GDM1 (cell line): ENCODE measurements at places on chromosomes 7 and 10.
A peak's percentile ranks its signal among the peaks of the same experiment; 100 is the strongest.

GRCh38 chr10:114618722-114619121, 39.4 kb downstream of the ABLIM1 start:
- DNase-seq: no peak

DNA sequence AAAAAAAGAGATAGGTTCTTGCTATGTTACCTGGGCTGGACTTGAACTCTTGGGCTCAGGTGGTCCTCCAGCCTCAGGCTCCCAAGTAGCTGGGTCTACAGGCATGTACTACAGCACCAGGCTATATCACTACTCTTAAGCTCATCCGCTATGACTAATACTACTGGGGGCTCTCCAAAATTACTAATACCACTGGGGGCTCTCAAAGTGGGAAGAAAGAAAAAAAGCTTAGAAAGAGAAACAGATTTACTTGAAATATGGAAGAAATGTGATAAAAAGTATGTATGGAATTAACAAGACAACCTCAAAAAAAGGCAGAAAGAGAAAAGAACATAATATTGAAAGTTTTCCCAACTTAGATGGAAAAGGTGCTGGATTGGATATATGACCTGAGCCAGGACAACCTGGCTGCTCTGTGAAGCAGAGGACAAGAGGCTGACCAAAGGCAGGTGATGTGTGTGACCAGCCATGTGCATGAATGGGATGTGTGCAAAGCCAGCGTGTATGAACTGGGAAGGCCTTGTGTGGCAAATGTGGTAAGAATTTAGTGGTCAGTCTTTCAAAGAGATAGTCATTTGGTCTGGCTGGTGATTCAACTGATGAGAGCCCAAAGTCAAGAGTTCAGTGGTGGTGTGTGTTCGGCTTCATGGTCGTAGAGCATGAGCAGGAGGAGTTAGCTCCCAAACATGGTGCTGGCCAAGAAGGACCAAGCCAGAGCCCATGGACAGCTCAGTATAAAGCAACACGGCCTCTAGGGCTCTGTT, 232.4 kb upstream of the KLF14 start:
- DNase-seq: no peak

- no peak for DNase-seq
Measured at GRCh38 chr7:73423519-73424488, 9.8 kb upstream of the FZD9 start.

- no peak for DNase-seq
Measured at GRCh38 chr10:76388321-76389023, 957.0 kb downstream of the LRMDA start.

DNA sequence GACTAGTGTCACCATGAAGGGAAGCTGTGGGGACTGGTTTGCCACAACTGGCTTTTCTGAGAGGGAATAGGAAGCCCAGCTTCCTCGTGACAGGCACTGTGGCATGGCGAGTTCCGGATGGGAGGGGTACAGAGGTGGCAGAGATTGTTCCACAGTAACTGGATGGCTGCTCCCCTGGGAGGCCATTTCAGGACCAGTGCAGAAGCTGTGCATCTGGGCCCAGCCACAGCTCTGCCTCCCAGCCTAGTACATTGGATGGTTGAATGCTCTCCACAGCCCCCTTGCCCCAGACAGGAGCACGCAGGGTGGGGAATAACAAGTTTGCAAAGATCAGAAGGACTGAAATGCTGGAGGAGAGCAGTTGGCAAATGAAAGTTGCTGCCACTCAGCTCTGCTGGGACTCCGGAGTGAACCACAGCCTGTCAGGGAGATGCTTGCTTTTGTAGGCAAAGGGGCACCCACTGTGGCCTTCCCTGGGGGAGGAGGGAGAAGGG, 51.8 kb downstream of the GSDME start:
- peak; percentile 69 for DNase-seq

DNA sequence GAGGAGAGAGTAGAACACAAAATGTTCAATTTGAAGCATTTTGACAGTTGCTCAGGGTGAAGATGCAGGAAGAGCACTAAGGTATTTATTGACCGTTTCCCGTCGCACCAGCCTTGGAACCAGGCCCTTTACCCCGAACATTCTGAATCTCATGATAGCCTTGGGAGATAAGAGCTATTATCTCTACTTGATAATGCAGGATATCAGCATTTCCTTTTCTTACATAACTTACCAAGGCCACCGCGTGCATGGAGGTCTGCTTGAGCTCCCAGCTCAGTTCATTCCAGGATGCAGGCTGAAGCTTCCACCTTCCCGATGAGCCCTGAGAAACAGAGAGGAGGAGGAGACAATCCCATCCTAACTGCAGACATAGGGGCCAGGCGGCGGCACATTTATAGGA, 324.2 kb upstream of the COBL start:
- DNase-seq: no peak

GRCh38 chr10:109880886-109881768, 42.2 kb downstream of the XPNPEP1 start:
- DNase-seq: no peak

- no peak for DNase-seq
Measured at GRCh38 chr10:129259128-129259815, 207.8 kb upstream of the MGMT start.

- no peak for DNase-seq
Measured at GRCh38 chr7:31432176-31432575, 81.7 kb upstream of the ITPRID1 start.

DNA sequence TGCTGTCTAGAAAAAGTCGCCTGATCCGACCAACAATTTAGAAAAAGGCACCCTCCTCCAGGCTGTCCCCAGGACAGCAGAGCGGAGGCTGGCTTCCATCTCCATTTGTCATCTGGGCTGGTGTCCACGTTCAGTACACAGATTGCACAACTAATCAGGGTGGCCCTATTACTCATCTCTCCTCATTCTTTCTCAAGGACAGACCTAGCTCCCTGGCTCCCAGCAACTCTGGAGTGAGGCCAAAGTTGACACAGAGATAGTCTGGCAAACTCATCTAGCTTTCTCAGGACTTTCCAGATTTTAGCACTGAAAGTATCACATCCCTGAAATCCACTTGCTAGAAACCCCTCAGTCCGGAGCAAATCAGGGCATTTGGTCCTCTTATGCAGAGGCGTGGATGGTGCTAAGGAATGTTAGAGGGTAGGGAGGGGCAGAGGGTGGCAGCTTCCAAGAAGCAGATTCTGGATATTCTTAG, 75.1 kb downstream of the DNAH11 start:
- no peak for DNase-seq

- no peak for DNase-seq
Measured at GRCh38 chr10:98267894-98268693, at the start of gene LOXL4. Gene LOXL4, minus strand, starts transcription at chr10:98268194. Its CDS starts 5,175 bp downstream, at chr10:98263019.

DNA sequence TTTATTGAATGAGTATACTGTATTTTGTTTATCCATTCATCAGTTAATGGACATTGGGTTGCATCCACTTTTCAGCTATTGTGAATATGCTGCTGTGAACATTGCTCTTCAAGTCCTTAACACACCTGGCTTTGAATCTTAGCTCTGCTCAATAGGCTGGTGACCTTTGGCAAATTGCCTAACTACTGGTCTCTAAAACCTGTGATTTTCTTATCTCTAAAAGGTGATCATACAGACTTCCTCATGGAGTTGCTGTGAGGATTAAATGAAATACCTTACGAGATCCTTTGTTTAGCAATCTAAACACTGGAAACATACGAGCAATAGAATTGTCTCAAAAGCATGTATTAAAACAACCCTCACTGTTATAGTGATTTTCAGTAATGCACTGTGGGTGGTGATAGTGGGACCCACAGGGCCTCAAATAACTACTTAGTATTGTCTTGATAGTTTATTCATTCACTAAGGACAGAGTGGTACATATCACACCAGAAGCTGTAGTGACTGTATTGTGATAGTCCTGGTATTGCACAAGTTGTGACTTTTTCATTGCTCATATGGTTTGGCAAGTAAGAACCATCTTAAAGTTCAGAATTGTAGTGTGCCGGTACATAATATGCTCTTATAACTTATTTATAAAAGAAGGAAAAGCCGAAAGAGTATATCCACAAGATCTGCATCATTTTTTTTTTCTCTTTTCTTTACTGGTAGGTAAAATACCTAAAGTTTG, 257.6 kb downstream of the EXOC4 start:
- no peak for DNase-seq

DNA sequence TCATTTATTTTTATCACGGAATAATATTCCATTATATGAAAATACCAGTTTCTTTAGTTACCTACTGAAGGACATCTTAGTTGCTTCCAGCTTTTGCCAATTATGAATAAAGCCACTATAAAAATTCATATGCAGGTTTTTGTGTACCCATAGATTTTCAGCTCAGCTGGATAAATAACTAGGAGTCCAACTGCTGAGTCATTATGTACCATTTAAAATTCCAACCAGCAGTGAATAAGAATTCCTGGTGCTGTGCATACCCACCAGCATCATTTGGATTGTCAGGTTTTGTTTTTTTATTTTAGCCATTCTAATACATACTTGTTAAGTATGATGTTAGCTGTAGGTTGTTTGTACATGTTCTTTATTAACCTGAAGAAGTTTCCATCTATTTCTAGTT, 14.5 kb downstream of the FAM24B start:
- DNase-seq: no peak
